ENCODE measurements at places on chromosomes 1 and 21. TPM values are rescaled to one million over a fixed set of nuclear protein-coding genes. Genes with fewer than 3 reads are reported as not detected.

DNA sequence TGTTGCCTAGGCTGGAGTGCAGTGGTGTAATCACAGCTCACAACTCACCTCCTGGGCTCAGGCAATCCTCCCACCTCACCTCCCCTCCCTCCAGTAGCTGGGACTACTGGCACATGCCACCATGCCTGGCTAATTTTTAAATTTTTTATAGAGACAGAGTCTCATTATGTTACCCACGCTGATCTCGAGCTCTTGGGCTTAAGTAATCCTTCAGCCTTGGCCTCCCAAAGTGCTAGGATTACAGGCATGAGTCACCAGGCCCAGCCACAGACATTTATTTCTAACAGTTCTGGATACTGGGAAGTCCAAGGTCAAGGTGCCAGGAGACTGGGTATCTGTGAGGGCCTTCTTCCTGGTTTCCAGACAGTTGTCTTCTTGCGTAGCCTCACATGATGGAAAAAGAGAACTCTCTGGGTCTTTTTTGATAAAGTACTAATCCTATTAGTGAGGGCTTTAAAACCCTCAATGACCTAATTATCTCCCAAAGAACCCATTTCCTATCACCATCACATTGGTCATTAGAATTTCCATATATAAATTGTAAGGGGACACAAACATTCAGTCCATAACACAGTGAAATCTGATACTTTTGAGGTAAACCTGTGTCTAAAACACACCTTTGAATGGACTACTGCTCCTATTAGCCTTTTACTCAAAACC, 67.9 kb downstream of the PHACTR4 start:
- no peak for DNase-seq

GRCh38 chr1:185895208-185895900, 161.2 kb downstream of the HMCN1 start:
- DNase-seq, result no peak

DNA sequence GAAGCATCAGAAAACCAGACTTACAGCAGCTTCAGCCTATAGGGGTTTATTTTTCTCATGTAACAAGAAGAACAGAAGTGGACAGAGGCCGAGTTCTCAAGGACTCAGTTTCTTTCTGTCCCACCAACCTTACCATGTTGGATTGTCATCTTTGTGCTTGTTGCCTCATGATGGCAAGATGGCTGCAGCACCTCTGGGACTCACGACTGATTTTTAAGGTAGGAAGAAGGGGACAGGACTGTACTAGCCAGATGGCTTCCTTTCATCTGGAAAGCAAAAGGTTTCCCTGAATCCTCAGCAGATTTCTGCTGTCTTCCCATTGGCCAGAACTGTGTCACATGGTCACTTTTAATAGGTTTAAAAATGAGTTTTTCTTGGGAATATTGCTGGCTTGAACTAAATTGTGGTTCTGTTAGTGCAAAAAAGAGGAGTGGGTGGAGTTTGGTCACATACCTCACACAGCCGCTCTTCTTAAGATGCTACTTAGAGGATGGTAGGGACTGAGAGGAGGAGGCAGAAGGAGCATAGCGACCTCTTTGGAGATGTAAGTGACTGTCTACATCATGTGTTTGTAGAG, 48.1 kb upstream of the ENAH start:
- DNase-seq, result no peak

- DNase-seq, result no peak
Observed at GRCh38 chr1:218640173-218640572, 295.0 kb downstream of the TGFB2 start.

DNA sequence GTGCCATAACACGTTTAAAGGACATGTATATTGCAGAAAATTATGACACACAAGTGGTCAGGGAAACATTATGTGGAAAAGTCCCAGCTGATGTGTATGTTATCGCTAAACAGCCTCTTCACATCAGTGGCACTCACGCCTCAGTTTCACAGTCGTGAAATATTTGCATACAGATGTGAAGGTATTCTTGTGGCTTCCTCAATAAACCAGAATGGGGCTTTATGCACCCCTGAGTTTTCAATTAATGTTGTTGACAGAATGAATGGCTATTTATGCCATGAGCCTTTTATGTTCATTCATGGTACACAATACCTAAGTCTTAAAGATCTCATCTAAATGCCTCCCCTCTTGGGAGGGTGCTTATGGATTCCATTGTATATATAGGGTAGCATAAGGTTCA, 202.1 kb upstream of the ADGRL2 start:
- DNase-seq, result no peak

GRCh38 chr1:117594261-117594990, 11.4 kb upstream of the TENT5C start:
- DNase-seq, result peak; percentile 14

- DNase-seq, result peak; percentile 94
Observed at GRCh38 chr1:36306210-36306901, at the start of gene SH3D21. Gene SH3D21, plus strand, starts transcription at chr1:36306368. Its CDS starts 53 bp downstream, at chr1:36306421.

Gene NGF
- not detected for total RNA-seq

All from H9 (cell line).